ENCODE measurements at places on chromosomes 5 and 9.

DNA sequence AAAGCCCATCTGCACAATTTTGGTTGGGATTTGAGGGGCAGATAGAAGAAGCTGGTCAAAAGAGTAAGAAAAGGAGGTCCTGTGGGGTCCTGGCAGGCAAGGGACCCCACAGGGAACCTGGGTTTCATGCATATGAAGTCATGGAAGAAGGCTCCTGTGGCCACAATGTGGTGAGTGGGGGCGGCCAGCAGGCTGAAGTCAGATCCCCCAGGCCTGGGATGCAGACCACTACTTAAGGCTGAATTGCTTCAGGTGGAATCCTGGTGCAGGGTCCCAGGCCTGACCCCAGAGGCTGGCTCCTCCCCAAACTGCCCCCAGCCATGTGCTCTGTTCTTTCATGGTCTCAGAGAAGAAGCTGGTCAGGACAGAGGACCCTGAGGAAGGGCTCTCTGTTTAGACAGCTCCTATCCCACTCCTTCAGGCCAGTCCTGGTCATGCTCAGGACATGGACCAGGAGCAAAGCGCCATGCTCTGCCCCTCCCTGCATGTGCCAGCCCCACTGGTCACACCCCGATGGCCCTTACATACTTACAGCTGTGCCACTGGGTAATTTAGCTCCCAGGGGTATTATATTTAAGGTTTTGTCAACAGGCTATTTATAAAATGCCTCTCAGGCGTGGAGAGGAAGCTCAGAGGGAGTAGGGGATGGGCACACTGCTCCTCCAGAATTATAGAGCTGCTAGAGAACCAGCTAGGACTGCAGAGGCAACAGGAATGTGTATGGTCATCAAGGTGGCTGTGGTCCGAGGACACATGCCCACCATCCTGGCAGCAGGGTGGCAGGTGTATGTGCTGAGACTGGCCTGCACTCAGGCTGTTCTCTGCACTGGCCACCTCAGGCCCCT lies 33.4 kb downstream of the C5orf15 start:
- H3K4me3 ChIP-seq, result no peak overlapping the region
- no peak overlapping the region for H3K27ac ChIP-seq
- no peaks in the 10 kb centered on the region for H3K27me3 ChIP-seq
- H3K36me3 ChIP-seq, result no peaks in the 10 kb centered on the region
- H3K4me1 ChIP-seq, result no peaks in the 10 kb centered on the region
- DNase-seq, result no peak

GRCh38 chr9:81629440-81629839 lies 59.9 kb downstream of the TLE1 start:
- no peaks in the 10 kb centered on the region for H3K4me1 ChIP-seq
- H3K36me3 ChIP-seq, result no peaks in the 10 kb centered on the region
- no peaks in the 10 kb centered on the region for H3K27me3 ChIP-seq
- no peak for DNase-seq
- H3K27ac ChIP-seq, result no peak overlapping the region

DNA sequence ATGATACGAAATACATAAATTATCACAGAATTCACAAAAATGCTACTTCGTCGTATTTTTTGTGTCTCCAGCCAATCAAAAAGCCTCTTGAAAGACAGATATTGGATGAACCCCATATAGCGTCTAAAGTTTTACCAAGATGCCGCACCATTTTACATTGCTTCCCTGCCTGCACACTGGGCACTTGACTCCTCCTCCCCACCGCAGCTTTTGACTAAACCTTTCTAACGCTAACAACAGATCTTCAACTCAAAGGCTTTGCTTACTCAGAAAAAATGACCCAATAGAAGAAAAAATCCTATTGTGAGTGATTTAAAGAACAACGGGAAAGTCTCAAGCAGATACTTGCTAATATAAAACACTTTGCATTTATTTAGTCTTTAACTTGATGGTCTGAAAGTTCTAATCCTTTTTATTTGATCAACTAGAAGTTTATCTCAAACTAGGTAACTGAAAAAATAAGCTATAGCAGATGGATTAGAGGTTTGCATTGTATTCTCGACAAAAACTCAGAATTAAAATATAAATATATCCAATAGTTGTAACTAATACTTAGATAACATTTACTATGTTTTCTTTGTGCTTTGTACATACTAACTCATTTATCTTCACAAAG lies 609.1 kb upstream of the DMAC1 start:
- no peaks in the 10 kb centered on the region for H3K4me1 ChIP-seq
- no peaks in the 10 kb centered on the region for H3K36me3 ChIP-seq
- H3K27me3 ChIP-seq, result no peaks in the 10 kb centered on the region
- no peak overlapping the region for H3K4me3 ChIP-seq
- H3K27ac ChIP-seq, result no peak overlapping the region

GRCh38 chr5:176167800-176168199 lies 70.4 kb upstream of the SIMC1 start:
- no peak overlapping the region for H3K4me3 ChIP-seq
- no peaks in the 10 kb centered on the region for H3K27me3 ChIP-seq
- no peaks in the 10 kb centered on the region for H3K36me3 ChIP-seq
- H3K27ac ChIP-seq, result no peak overlapping the region
- no peak for DNase-seq
- H3K4me1 ChIP-seq, result no peaks in the 10 kb centered on the region

DNA sequence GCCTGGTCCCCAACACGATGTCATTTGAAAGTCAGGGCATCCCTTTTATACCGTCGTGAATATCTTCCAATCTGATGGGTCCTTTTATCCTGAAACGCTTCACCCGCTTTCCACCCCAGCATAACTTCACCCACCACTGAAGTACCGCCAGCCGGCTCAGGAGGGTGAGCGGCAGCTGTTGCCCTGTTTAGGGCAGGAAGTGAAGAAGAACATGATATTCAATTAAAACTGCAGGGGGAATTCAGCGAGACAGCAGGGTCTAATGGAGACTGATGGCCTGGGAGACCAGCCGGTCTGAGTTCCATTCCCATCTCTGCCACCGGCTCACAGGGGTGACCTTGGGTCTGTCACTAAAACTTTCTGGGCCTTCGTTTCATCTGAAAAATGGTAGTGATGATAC lies 68.2 kb upstream of the EGFLAM start:
- H3K27ac ChIP-seq, result no peak overlapping the region
- no peak overlapping the region for H3K4me3 ChIP-seq
- DNase-seq, result no peak
- no peaks in the 10 kb centered on the region for H3K4me1 ChIP-seq
- H3K27me3 ChIP-seq, result peaks cover 2% of the 10 kb centered on the region

DNA sequence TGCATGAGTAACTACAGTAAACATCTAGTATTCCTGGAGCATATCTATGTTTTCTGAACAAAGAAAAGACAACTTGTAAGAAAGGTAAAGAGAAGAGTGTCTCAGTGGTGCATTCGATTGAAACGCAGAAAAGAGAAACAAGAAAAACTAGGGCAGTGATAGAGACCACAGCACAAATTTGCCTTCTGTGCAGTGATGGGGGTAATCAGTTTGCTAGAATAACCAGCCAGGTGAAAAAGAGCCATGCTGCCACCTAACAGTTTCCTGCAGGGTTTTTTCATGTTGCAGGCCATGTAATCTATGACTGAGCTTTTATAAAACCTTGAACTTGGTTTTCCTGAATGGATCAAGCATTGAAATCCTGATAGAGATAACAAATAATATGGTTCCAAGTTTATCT lies 198.4 kb upstream of the MEF2C start:
- H3K27ac ChIP-seq, result no peak overlapping the region
- no peaks in the 10 kb centered on the region for H3K36me3 ChIP-seq
- DNase-seq, result no peak
- H3K4me3 ChIP-seq, result no peak overlapping the region
- no peaks in the 10 kb centered on the region for H3K27me3 ChIP-seq

GRCh38 chr9:482739-483138 lies 268.1 kb downstream of the DOCK8 start:
- H3K27ac ChIP-seq, result no peak overlapping the region
- no peak overlapping the region for H3K4me3 ChIP-seq
- no peaks in the 10 kb centered on the region for H3K27me3 ChIP-seq
- no peaks in the 10 kb centered on the region for H3K4me1 ChIP-seq
- DNase-seq, result no peak

GRCh38 chr5:178793151-178793550 lies 62.7 kb upstream of the ZNF354A start:
- no peak overlapping the region for H3K4me3 ChIP-seq
- H3K36me3 ChIP-seq, result no peaks in the 10 kb centered on the region
- DNase-seq, result no peak
- no peaks in the 10 kb centered on the region for H3K27me3 ChIP-seq
- no peak overlapping the region for H3K27ac ChIP-seq

All from effector memory CD4-positive, alpha-beta T cell (primary cell).